ENCODE measurements at places on chromosomes 16 and 17.

DNA sequence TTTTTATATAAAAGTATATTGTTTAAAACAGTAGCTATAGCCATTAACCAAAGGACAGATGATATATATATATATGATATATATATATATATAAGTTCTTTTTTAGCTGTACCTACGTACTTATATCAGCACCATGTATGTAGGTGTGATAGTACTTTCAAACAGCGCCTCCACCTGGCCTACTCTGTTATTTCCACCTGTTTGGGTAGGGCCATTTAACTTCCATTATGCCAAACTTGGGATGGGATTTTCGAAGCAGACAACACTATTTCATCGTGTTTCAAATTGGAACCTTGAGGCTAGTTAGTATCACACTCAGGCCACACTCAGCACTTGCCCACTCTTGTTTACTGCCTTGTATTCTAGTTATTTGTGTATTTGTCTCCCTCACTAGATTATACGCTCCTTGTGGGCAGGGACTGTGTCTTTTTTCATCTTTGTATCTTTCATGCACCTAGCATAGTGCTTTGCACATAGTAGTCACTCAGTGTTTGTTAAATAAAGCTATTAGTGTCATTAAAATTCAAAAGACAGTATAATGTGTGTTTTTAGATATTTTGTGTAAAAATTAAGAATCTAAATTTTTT lies 11.8 kb upstream of the CLTC start:
- DNase-seq, result peak; percentile 26

DNA sequence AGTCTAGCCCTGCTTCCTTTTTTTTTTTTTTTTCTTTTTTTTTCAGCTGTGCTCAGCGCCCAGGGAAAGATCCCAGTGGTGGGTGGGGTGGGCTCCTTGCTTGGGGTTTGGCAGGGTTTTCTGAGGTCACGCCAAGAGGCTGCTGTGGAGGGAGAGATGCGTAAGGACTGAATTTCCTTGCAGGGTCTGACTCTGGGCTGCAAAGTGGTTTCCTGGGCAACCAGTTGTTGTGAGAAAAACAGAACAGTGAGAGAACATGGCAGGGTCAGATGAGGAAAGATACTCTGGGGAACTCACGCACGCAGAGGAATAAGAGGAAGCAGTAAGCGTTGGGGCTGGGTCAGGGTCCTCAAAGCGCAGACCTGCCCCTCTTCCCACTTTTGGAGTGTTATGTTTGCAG lies 119.5 kb downstream of the IRF8 start:
- DNase-seq, result peak; percentile 61

- DNase-seq, result no peak
Observed at GRCh38 chr16:61014869-61015268, 1021.4 kb downstream of the CDH8 start.

GRCh38 chr17:10805911-10806310 lies 2.0 kb upstream of the TMEM238L start:
- no peak for DNase-seq

GRCh38 chr17:34862384-34862783 lies 98.9 kb downstream of the CCT6B start:
- DNase-seq, result no peak

DNA sequence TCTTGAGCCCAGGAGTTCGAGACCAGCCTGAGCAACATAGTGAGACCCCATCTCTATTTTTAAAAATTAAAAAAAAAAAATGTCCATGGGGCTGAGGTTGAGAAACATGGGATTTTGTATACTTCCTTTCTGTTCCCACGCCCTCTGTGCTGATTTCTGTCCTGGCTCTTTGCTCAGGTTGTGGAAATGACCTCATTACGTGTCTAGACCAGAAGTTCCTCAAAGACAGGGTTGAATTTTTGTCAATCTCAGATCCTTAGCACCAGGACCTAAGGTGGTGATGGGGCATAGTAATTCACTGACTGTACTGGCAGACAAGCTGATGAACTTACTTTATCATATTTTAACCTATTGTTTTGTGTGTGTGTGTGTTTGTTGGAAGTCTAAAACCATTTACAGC lies 11.2 kb upstream of the HNF1B start:
- no peak for DNase-seq

DNA sequence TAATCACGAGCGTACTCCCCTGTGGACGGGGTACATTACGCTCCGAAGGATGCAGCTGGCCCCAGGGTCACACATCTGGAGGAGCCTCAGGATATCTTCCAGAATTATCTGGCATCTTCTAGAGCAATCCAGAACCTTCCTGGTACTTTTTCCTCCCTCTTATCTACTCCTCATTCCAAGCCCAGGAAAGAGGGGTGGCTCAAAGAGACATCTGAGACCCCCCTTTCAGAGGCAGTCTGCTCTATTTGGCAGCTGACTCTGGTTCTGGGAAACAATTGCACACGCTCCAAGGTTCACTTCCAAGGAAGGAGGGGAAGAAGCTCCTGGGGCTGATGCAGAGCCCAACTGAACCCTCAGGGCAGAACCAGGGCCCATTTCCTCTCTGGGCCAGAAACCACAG lies 14.9 kb downstream of the RBFOX3 start:
- no peak for DNase-seq

GRCh38 chr17:49361902-49362722 lies at the start of gene ZNF652:
Gene ZNF652 (minus strand): TSS chr17:49362250. CDS start chr17:49317725, 44,525 bp downstream.
- DNase-seq, result peak; percentile 91

- DNase-seq, result no peak
Observed at GRCh38 chr17:8479431-8479947, 43.8 kb downstream of the NDEL1 start.

DNA sequence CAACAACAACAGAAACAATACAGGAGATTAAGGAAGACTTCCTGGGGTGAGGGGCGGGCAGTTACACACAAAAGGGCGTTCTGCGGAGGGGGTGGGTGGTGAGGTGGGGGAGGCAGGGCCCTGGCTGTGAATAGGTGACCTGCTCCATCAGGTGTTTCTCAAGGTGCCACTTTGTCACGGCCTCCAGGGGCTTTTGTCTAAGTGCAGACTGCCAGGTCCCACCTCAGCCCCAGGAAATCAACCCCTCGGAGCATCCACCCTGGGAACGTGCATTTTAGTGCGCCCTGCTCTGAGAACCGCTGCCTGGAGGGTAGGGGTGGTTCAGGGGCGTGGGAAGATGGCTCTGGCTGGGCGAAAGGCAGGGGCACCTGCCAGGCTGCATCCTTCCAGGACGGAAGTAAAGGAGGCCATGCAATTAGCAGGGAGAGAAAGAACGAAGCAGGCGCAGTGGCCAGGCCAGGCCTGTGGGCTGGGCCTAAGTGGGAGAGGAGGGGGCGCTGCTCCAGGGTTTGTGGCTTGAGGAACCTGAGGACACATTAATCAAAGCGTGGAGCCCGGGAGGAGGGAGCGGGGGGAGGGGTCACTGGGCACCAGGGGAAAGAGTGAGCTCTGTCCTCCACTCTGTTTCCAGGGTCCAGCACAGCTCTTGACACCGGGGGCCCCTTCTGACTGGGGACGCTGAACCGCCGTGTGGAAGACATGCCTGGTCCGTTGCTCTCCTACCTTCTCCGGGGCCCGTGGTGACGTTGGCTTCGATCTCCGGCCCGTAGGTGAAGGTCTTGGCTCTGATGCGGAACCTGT lies 49.4 kb upstream of the CDC42EP4 start:
- DNase-seq, result no peak

DNA sequence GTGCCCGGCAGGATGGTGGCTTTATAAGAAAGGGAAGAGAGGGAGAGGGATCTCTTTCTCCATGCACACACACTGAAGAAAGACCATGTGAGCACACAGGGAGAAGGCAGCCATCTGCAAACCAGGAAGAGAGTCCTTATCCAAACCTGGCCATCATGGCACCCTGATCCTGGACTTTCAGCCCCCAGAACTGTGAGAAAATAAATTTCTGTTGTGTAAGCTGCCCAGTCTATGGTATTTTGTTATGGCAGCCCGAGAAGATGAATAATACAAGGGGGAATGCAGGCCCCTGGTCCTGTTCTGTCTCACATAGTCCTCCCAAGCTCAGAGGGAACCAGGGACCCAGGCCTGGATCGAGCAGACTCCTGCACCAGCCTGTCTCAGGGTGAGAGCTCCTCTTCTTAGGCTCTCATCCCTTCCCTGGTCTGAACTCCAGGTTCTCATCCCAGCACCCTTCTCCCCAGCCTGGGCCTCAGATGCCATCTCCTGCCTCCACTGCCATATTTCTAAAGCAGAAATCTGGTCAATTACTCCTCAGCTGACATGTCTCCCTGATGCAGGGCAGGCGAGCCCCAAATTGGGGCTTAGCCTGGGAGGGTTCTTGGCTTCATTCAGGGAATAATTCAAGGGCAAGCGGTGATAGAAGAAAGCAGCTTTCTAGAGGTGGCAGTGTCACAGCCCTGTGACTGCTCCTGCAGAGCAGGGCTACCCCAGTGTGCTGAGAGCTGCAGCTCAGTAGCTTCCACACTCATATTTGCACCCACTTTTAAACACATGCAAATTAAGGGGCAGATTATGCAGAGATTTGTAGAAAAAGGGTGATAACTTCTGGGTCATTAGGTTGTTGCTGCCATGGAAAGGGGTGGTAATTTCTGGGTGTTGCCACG lies 28.8 kb downstream of the IGFBP4 start:
- no peak for DNase-seq
